ENCODE measurements at places on chromosomes 2 and 18. TPM values are rescaled to one million over a fixed set of nuclear protein-coding genes. Genes with fewer than 3 reads are reported as not detected.

GRCh38 chr2:170277951-170278350, 100.0 kb downstream of the MYO3B start:
- DNase-seq, result no peak

Gene MROH2A
- total RNA-seq, result 0.31 TPM

- no peak for DNase-seq
Measured at GRCh38 chr2:158984604-158985135, 16.2 kb downstream of the TANC1 start.

GRCh38 chr2:152759290-152760072, 41.1 kb downstream of the ARL6IP6 start:
- DNase-seq, result no peak

Gene UBXN2A
- total RNA-seq, result 14.9 TPM

DNA sequence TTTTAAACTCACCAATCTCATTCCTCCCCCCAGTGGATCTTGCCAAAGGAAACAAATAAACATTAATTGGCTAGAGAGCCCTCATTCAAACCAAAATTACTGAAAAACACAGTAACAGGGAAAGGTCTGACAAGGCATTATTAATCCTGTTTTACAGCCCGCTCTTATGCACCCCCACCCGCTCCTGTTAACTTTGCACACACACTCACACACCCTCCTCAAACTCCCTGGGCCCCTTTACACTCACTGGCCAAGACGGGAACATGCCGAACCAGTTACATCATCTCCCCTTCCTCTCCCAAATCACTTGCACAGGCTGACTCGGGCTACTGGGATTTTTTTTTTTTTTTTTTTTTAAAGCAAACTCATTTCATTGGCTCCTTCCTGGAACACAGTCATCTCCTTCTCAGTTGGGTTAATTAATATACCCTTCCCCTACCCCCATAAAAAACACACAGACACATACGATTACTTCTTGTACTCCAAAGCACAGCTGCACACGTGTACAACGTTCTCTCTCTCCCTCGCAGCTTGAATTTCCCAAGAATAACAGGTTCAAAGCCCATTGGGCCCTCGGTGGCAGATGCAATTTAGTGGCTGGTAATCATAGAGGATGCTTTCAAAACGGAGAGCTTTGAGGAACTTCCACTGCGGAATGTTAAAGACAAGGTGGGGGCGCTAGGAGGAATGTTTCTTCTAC, 31.8 kb downstream of the KLF7 start:
- DNase-seq, result no peak

Gene IL1RL2
- not detected for total RNA-seq

GRCh38 chr18:53553030-53553429, 671.4 kb downstream of the MBD2 start:
- DNase-seq, result no peak

Gene IL1F10
- not detected for total RNA-seq

Gene CNTNAP5
- total RNA-seq, result 5.0 TPM

- DNase-seq, result no peak
Measured at GRCh38 chr18:65869527-65869926, 118.7 kb downstream of the CDH7 start.

Gene OSBPL6
- total RNA-seq, result 3.0 TPM

DNA sequence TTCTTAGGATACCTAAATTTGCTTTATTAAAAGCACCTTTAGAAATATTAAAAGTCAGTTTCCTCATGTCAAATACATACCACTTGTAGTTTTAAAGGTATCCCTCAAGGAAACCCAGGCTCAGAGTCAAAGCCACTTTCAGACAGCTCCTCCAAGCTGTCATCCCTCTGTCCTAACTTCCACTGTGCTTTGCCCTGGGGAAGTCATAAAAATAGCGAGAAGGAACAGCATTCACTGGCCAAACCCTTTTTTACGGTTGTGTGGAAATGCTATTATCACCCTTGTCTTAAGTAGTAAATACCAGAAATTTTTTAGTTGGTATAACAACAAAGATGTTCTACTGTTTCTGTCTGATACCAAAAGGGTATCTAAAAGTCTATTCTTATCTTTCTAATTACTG, 680.5 kb downstream of the ZEB2 start:
- no peak for DNase-seq

DNA sequence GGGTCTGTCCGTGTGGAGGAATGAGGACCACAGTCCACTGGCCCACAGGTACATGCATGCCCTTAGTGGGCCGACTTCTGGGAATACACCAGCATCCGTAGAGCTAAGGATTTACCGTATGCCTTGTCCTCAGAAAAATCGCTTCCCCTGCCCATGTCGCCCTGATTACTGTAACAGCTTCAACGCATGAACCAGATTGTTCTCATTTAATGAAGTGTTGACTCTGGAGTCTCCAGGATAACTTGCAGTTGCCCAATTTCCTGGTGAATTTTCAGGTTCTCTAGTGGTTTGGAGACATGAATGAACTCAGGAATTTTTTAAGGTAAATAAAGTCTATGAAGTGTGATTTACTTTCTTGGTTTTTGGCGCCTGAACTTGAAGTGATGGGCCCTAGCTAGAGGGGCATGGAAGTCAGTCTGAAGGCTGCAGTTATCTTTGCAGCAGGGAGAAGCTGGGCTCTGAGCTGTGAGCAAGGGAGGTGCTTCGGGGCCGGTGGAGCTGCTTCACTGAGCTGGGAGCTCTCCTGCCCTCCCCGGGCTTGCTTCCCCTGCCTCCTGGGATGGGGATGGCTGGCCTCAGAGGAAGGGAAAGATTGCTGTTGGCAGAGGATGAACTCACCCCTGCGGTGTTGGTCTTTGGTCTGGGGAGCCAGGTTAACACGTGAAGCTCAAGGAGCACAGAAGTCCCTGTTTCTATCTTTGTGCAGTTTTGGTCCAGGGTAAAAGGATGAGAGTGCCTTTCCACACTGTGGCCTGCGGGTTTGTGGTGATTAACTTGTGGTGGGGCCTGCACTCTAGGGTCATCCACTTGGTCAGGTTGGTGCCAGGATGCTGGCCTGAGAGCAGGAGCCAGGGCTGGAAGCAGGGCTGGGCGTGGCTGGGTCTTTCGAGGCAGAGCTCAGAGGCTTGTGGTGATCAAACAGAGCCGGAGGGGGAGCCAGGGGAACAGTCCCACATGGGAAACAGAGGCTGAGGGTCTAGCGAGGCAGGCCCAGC, 28.1 kb downstream of the TCF7L1 start:
- no peak for DNase-seq

- no peak for DNase-seq
Measured at GRCh38 chr2:141411419-141411818, 719.4 kb downstream of the LRP1B start.

DNA sequence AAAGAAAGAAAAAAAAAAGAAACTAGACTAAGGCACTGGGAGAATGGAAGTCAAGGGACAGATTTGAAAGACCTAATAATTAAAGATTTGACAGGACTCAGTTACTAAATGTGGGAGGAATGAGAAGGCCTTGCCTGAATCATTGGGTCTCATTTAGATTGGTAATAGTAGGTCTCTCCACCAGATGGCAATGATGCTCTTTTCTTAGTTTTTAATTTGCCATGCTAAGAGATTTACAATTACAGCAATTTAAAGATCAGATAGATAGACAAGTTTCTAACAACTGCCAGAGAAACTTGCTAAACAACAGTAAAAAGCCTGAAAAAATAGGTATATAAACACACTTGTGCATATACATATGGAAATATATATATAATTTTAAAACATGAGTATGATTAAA, 153.0 kb downstream of the TMEM247 start:
- DNase-seq, result no peak

DNA sequence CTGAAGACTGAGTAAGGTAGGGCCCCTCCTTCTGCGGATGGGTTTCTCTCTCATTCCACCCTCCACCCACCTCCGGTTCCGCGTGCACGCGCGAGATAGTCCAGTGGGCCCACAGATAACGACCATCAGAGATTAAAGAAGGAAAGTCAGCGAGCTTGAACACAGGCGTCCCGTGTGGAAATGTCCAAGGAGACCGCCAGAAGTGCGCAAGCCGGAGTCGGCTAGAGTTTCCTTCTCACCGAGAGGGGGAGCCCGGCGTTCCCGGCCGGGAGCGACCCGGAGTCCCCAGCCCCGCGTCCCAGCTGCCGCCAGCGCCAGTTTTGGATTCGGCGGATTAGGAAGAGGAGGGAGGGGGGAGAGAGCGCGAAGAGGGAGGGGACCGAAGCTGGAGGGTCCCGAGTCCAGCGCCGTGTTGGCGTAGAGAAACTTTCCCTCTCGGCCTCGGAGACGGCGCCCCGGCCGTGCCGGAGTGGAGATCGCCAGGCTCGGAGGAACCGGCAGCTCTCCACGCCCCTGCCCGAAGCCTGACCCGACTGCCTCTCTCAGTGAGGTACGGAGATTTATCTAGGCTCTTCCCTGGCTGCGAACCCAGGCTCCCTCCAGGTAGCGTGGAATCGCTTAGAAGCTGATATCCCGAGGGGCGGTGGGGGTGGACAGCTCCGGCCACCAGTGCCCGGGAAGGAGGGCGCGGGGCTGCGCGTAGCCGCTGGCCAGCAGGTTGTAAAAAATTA, at the start of gene GULP1:
TSS of gene GULP1 (plus strand) at position 258 of the 731 bp plus-strand sequence. CDS start 185,829 bp downstream, outside the sequence.
- peak; percentile 82 for DNase-seq

Gene PNKD
- total RNA-seq, result 31.7 TPM

DNA sequence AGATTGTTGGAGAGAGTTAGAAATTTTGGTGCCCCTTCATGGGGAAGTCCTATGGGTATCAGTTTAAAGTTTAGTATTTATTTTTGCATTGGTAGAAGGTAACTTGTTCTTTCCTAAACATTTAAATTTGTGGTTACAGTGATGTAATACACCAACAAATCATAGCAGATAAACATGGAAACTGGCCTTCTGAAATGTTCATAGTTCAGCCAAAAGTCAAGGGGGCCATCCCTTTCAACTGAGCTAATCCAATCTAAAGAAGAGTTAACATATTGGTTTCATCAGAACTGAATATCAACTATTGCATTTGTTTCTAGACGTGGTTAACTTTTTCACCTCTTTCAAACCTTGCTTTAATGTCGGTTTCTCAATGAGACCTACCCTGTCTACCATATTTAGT, 46.3 kb downstream of the PPP1R1C start:
- DNase-seq, result no peak
